ENCODE measurements at places on chromosomes 11 and 22. TPM values are rescaled to one million over a fixed set of nuclear protein-coding genes. Genes with fewer than 3 reads are reported as not detected.
A peak's percentile ranks its signal among the peaks of the same experiment; 100 is the strongest.

DNA sequence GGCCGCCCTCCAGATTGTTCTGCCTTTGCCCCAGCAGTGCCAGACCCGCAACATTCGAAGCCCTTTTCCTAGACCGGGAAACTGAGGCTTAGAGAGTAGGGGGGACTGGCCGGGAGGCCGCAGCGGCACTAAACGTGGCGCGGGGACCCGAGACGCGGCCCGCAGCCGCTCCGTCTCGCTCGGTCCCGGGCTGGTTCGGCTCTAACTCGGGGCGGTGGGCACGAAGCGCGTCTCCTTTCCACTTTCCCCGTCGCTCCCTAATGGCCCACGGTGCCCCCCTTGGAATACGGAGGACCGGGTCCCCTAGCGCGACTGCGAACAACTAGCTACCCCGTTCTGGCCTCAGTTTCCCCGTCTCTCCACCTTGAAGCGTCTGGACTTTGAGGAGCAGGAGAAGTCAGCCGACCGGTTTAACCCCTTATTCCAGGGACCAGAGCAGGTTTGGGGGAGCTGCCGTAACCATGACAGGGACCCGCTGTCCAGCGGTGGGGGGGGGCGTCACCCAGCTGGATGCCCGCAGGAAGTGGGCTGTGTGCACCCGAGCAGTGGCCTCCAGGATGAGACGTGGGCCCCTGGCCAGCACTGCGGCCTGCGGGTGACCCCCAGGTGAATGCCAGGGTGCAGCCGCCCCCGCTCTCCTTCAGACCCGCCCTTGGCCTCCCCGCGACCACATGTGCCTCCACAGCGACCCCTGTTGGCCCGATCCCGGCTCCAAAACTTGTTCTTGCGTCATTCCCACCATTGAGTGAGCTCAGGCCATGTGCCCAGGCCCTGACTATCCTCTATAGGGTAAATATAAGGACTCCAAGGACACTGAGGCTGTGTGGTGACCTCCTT is 1.1 kb downstream of the CDC42EP1 start:
- DNase-seq: peak; percentile 92

- DNase-seq: no peak
Observed at GRCh38 chr22:17264321-17265052, 45.3 kb upstream of the ADA2 start.

DNA sequence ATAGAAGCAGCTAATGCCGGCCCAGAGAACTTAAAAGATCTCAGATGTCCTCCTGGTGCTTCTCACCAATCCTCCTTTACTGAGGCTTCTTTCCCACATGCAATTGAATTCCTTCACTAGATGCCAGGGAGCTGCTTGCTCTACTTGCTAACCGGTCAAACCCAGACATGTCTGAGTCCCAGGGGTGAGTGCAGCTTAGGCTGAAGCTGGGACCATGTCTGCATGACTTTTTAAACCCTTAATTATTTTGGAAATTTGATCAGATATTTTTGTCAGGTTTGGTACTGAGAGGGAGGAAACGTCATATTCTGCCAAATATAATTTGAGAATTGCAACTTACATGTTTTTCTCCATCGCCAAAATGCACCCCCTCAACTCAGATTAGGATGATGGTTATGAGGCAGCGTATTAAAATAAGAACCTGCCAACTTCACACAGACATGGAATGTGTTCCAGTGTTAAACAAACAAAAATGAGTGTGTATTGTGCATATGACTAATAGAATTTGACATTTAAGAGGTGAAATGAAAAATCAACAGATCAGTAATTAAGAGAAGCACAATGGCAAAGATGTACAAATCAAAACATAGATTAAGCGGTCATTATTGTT is 529.5 kb downstream of the ETS1 start:
- DNase-seq: no peak

CDC42EP1 gene
- total RNA-seq: 0.83 TPM

DNA sequence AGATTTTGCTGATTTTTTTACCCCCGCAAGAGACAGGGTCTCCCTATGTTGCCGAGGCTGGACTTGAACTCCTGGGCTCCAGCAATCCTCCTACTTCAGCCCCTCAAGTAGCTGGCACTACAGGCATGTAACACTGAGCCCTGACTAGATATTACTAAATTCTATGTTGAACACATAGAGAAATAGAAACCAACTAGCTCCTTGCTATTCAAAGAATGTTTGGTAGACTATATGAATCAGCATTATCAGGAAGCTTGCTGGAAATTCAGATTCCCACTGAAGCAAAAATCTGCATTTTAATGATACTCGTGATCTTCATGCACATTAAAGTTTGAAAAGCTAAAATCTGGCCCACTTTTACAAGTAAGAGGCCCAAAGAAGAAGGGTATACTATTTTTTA is 11.9 kb downstream of the TMEM41B start:
- DNase-seq: no peak

GRCh38 chr11:8289492-8289918 is 25.8 kb upstream of the LMO1 start:
- no peak for DNase-seq

- no peak for DNase-seq
Observed at GRCh38 chr11:15615398-15616096, 500.8 kb downstream of the INSC start.

- no peak for DNase-seq
Observed at GRCh38 chr11:129191649-129192048, 476 bp downstream of the ARHGAP32 start.

DBX1 gene
- total RNA-seq: not detected

DNA sequence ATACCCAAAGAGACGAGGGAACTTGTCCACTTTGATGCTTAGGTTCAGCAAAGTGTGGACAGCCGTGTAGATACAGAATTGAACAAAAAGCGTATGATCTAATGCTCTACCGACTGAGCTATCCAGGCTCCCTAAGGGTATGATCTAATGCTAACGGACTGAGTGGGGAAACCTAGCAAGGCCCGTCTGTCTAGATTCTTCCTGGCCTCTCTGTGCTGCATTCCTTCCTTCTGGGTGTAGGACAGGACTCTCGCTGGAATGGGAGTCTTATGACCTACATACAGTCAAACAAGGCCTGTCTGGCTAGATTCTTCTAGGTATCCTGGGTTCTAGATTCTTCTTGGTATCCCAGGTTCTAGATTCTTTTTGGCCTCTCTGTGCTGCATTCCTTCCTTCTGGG is 8.4 kb upstream of the SLC15A3 start:
- no peak for DNase-seq

APOBEC3C gene
- 75.3 TPM for total RNA-seq

- no peak for DNase-seq
Observed at GRCh38 chr22:36315325-36315724, 62.4 kb downstream of the APOL1 start.

GAL gene
- 2.5 TPM for total RNA-seq

GRCh38 chr11:62954478-62954877 is 30.3 kb downstream of the SLC22A6 start:
- no peak for DNase-seq

DNA sequence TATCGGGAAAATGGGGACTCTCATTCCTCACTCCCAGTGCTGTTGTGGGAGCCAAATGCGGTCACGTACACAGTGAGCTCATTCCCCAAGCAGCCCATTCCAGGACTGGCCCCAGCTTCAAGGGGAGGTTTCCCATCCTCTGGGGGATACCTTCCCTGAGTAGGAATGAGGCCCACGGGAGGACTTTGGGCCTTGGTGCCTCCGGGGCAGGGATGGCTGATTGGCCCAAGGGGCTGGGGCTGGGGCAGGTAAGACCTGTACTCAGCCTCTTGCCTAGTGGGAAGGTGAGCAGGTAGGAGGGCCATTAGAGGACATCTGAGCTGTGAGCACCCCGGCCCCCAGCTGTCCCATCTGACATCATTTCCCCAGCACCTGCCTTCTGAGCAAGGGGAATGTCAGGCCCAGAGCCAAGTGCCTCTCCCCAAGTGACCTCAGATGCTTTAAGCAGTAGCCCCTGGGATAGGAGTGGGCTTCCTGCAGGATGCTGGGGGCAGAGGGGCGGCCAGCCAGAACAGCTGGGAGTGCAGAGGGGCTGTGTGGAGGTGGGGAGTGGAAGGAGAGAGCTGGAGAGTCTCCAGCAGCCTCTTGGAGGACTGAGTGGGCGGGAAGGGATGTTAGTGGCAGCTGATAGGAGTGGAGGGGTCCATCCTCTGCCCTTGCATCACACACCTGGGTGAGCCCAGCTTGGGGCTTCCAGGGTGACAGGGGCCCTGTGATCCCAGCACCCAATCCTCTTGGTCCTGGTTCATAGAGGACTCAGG is 58.4 kb downstream of the CD82 start:
- DNase-seq: peak; percentile 17

DNA sequence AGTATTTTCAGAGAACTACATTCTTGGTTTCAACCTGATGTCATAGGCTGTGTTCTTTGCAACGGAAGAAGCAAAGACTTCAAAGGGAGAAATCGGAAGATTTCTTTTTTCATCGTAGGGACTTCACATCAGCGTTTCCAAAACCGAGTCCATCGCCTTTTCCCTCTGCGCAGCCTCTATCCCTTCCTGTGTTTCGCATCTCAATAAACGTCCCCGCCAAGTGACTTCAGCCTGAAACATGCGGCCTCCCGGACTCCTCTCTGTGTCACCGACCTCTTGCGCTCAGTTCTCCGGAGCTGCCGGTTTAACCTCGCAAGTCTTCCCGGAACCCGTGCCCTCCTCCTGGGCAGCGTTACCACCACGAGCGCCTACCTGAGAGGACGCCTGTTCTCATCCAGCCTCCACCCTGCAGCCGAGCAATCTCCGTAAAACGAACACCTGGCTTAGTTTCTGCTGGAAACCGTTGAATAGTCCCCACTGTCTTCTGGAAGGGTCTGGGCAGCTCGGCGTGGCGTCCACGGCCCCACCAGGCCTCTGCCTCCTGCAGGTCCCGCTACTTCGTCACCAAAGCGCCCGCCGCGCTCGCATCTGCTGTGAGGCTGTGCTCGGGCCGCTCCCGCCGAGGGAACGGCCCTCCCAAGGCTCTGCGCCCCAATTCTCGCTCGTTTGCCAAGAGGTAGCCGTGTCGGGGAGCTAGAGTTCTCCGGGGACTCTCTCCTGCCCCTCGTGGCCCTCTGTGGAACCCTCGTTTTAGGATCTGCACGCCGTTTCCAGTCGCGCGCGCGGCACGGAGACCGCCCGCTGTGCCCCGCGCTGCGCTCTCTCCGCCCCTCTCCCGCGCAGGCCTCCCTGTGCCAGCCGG is at the start of gene GLB1L3:
GLB1L3 (plus strand) TSS at position 846 of the 862 bp plus-strand sequence. CDS start 362 bp downstream, outside the sequence.
- DNase-seq: peak; percentile 89

DNA sequence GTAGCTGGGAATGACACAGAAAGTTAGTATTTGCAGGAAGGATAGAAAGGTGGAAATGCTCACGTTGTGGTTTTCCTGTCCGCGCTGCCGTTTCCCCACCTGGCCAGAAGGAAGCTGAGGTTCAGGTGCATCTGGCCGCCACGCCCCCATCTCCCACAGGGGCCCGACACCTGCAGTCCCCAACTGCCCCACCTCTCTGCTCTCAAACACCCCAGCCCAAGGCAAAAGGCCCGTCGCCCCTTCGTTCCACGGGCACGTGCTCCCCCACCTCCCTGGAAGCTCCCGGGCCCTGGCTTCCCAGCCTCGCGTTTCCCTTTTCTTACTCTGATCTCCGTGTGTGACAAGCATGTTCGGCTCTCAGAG is 985.1 kb downstream of the BRD1 start:
- no peak for DNase-seq

DNA sequence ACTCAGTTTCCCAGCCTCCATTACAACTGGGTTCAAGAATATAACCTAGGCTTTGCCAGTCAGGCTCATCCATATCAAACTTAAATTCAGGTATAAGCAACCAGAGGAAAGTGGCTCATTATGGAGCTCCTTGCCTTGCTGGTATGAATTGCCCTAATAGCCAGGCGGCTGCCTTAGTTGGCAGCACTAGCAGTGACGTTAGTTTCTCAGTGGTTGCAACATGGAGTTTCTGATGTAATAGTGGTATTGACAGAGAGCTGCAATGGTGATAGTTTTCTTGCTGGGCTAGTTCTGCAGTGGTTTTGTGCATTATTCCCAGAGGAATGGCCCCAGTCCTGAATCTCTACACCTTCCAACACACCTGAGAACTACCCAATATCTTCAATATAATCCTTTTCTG is 3.8 kb upstream of the TMEM123 start:
- DNase-seq: no peak

GRCh38 chr11:95262994-95263765 is 32.2 kb upstream of the SESN3 start:
- DNase-seq: no peak

- DNase-seq: peak; percentile 88
Observed at GRCh38 chr11:124920870-124921609, 2.0 kb downstream of the HEPN1 start.

DNA sequence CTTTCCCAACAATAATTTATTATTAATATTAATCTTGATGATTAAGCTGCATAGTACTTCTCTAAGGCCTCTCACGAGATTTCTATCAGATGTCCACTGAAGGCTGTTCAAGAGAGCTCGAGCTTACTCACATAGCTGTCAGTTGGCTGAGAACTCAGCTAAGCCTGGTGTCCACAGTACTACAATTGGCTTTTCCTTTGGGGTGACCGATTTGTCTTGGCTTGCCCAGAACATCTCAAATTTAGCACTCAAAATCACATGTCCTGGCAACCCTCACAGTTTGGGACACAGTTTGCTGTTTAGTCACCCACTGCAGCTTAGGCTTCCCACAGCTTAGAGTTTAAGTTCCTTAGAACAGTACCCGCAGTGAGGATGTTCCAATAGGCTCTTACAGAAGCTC is 96.5 kb downstream of the LUZP2 start:
- no peak for DNase-seq

GRCh38 chr11:76770642-76771445 is 12.3 kb upstream of the TSKU start:
- DNase-seq: peak; percentile 27

- no peak for DNase-seq
Observed at GRCh38 chr11:118060869-118061268, 16.0 kb upstream of the TMPRSS4 start.

CCDC116 gene
- total RNA-seq: 0.33 TPM
